NCI-H1436 treated with DMSO at 0.1 percent for 48 hours (cell line): ENCODE measurements at places on chromosomes 2 and 18.

GRCh38 chr2:11983870-11984269 lies 237.4 kb downstream of the LPIN1 start:
- no peak for DNase-seq

GRCh38 chr2:113291191-113291590 lies 12.5 kb upstream of the PAX8 start:
- DNase-seq = no peak

DNA sequence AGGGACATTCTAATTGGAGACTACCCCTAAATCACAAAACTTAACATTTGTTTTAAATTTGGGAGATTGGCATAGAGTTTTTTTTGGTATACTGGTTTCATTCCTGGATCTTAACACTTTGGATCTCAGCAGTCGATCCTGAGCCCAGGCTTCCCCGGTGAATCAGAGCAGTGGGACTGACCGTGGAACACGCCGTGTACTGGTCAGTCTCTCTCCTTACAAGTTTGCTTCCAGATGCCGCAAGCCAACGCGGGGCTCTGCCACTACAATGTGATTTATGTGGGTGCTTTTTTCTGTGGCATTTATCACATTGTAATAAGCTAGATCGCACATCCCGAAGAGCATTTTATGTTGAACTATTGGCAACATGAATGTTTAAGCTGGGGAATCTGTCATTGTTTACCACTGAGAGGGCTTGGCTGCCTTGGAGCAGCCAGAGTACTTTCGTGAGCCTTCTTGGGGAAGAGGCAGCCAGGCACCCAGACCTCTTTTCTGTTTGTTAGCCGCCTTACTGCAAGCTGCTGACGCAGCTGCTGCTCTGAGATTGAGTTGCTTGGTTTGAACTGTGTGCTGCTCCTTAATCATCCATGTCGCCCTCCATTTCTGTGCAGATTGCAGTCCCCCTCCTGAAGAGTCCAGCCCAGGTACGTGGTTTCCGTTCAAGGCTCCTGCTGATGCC lies 49.3 kb downstream of the COA5 start:
- DNase-seq = no peak

DNA sequence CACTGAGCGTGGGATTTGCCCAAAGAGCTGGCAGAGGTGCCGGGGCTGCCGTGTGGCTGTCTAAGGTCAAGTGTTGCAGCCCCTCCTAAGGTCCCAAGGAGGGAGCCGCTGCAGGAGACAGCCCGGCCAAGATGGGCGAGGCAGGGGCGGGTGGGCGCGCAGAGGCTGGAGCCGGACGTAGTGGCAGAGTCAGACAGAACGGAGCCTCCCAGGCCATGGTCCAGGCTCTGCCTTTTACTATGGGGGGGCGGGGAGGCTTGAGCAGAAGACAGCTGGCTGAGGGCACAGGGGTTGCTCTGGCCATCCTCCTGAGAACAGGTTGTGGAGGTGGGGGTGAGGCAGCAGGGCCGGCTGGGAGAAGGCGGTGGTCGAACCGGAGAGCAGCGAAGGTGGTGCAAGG lies 27.5 kb upstream of the PRLH start:
- no peak for DNase-seq

DNA sequence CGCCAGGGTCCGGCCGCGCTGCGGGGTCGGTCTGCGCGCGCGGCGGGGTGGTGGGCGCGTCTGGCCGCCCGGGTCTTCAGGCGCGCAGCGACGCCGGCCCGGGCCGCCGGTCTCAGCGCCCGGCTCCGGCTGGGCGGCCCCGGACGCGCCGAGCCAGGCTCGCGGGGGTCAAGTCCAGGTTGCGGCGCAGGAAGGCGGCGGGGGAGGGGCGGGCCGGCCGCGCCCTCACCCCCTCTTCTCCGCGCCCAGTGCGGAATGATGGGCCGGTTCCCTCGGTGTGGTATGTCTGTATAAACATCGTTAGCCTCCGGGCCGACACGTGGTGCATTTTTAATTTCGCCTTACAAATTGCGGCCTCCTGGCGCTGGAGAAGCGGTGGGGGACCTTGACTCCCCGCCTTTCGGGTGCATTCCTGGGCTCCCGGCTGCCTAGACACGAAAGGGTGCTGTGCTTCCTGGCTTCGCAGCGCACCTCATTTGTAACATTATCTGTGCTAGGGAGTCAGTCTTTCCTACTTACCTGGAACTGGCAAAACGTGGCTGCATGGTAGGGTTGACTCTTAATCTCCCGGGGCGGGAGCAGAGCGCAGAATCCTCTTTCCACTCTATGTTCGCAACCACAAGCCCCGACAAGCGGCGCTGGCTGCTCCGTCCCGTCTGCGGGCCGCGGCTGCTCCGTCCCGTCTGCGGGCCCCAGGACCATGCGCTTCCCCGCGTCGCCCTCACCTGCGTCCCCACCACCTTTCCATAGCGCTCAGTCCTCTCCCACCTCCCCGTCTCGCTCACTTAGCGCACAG lies 69.0 kb downstream of the CTAGE1 start:
- DNase-seq = no peak

GRCh38 chr2:45928946-45929345 lies 277.5 kb downstream of the PRKCE start:
- DNase-seq = no peak

DNA sequence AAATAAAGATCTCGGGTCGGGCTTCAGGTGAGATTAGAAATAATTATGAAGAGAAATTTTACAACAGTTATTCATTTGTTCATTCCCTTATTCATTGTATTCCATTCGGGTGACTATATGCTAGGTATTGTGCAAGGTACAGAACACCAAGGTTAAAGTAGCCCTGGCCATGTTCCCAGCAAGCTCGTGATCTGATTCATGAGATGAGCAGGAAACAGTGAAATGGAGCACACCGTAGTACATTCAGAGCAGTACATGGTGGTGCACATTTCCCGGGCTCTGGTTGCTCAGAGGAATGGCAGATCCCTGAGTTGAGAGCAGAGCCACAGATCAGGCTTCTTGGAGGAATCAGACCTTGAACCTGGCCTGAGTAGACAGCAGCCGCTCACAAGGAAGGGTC lies 87.7 kb downstream of the PRKRA start:
- no peak for DNase-seq

DNA sequence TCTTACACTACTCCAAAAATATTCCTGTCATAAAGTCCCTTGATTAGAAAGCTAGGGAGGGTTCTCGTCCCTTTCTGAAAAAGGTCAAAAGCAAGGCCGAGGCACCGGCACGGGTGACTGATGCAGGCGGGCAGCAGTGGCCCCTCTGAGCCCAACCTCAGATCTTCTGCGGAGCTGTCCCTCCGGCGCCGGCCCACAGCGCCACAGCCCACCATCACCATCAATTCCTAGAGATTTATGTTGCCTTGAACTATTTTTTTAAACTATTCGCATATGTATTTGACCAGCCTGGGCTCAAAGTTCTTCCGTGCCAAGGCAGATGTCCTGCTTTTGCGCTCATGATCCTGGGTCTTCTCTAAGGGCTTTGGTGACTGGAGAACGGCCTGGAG lies 26.8 kb downstream of the PRELID3A start:
- DNase-seq = no peak

- no peak for DNase-seq
Observed at GRCh38 chr18:46411191-46411828, 245.7 kb downstream of the LOXHD1 start.

GRCh38 chr2:8254791-8255447 lies 426.9 kb upstream of the ID2 start:
- DNase-seq = no peak

- DNase-seq = no peak
Observed at GRCh38 chr2:79935771-79936657, 368.5 kb downstream of the LRRTM1 start.

DNA sequence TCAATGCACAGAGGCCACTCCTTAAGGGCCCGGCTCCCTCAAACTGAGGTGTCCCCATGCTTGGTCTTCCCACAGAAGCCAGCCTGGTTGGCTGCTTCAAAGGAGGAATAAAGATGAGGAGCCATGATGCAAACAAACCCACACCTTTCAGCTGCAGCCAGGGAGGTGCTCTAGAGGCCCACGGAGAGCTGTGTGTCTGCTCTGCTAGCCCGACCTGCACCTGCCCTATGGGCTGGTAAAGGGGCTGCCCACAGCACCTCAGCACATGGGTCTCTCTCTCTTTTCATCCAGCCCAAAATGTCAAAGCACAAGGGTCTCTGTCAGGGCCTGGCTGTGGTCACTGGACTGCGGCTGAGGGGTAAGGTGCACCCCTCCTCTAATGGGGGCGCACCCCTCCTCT lies 132.1 kb downstream of the MSH2 start:
- no peak for DNase-seq

DNA sequence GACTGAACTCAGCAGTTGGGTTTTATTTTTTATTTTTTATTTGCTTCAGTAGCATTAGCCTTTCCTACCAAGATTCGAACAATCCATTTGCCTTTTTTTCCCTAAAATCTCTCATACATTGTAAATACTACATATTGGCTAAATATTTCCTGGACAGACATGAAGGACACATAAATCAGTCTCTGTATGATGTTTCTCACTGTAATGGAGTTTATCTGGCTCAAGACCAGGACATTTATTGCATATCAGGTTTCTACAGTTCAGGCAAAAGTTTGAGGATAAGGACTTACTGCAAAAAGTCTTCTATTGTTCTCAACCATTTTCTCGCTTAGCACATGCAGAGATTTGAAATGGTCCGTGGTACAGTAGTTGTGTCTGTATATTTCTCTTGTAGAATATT lies 3.3 kb downstream of the CLUL1 start:
- DNase-seq = no peak

GRCh38 chr2:202758604-202759003 lies 113.0 kb downstream of the ICA1L start:
- DNase-seq = no peak

DNA sequence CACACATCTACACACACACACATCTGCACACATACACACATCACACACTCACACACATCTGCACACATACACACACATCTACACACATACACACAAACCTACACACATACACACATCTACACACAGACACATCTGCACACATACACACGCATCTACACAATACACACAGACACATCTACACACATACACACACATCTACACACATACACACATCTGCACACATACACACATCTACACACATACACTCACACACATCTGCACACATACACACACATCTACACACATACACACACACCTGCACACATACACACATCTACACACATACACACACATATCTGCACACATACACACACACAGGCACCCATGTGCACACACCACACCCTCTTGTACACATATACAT lies 400 bp upstream of the PRLH start:
- DNase-seq = no peak

- DNase-seq = no peak
Observed at GRCh38 chr2:132715386-132716351, 45.7 kb upstream of the LYPD1 start.

DNA sequence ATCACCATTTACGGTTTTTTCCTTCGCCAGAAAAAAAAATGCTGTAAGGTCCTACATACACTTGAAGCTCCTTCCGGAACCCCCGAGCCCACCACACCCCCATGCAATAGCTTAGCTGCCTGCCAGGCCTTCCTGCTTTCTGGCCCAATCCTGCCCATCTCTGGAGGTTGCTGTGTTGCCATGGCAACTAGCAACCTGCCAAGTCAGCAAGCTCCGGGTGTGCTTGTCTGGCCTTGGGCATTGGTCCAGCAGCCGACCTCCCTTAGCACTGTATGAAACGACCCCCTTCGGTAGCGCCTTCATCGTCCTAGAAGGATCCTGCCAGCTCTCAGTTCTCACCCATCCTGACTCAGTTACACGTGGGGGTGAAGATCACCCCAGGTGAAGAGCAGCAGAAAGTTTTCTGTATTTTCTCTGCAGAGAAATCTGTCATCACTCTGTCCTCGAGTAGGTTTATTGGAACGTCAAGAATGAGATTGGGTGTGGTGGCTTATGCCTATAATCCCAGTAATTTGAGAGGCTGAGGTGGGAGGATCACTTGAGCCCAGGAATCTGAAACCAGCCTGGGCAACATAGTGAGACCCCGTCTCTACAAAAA lies 47.4 kb upstream of the MTCL1 start:
- DNase-seq = no peak

GRCh38 chr2:11827547-11827946 lies 81.1 kb downstream of the LPIN1 start:
- DNase-seq = no peak

GRCh38 chr2:14524803-14525080 lies 107.8 kb upstream of the LRATD1 start:
- DNase-seq = no peak

DNA sequence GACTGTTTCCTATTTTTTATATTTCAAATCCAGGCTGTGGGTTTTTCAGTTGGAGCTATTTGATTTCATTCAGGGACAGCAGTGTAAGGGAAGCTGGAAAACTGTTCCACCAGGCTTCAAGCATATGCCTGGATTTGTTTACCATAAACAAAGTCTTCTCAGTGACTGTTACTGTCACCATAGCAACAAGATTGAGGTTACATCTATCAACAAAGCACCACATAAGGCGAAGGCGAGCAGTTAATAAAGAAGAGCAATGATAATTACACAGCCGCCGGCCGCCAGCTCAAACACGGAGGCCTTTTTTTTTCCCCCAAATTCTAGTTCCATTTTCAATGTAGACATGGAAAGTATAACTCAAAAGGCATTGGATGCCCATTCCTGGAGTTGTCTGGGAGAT lies 553.7 kb upstream of the SYT4 start:
- DNase-seq = no peak

GRCh38 chr18:48953104-48953706 lies 2.4 kb upstream of the SMAD7 start:
- DNase-seq = no peak

DNA sequence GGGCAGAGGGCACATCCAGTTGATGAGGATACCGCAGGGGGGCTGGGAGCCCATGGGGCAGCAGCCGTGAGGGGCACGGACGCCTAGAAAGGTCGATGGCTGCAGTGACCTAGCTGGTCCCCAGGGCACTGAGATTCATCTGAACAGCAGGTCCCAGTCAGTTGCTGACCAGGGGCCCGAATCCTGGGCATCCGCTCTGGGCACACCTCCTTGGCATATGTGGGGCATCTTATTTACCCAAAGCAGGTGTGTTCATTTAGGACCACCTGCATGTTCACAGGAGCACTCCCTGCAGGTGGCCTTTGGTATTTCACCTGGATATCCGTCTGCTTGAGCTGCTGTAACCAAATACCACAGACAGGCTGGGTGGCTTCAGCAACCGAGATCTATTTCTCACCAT lies 72.0 kb upstream of the ODC1 start:
- DNase-seq = no peak

GRCh38 chr18:67421651-67422050 lies 94.9 kb downstream of the DSEL start:
- DNase-seq = no peak

- DNase-seq = no peak
Observed at GRCh38 chr2:38539086-38539485, 63.6 kb downstream of the HNRNPLL start.

GRCh38 chr2:190181123-190181669 lies 118.7 kb upstream of the MSTN start:
- DNase-seq = no peak

GRCh38 chr2:17309741-17310339 lies 208.4 kb downstream of the RAD51AP2 start:
- DNase-seq = peak; percentile 63

DNA sequence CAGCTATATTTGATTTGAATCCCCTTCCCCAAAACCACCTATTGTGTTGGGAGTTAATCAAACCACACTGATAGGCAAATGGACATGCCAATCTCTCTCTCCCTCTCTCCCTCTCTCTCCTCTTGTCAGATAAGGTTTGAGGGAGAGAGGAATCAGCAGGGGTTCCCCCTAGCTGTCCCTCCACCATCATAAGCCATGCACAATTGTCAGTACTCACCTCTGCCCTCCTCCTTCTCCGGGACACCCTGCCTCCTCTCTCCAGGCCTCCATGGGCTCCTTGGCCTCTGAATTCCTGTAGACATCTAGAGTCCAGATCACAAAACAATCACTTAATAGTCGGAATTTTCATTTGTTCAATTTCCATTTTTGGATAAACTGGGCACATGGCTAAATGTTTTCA lies 243.7 kb upstream of the RAB12 start:
- no peak for DNase-seq

- DNase-seq = no peak
Observed at GRCh38 chr2:162320864-162321517, 2.5 kb upstream of the IFIH1 start.
